ENCODE measurements at places on chromosomes 16 and 17.

DNA sequence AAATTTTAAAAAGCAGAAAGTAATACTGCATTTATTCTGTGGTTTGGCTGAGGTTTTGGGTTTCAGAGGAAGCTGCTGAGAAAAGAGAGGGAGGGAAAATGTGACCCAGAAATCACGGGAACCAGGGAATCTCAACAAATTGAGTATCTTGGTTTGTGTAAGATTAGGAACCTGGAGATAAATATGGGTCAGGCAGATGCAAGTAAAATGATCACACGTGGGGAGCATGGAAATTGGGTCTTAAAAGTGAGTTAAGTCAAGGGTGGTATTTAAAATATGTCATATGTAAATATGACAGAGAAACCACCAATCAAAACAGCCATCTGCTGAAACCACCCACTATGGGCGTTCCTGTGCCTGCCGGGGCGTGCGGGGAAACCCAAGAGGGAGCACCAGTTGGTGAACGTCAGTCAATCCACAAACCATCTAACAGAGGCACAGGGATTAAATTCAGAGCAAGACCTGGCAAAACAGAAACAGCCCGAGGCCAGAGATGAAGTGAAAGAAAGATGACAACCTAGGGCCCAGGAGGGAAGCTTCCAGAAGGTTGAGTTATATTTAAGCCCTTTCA, 33.4 kb downstream of the CDH13 start:
- no peak for DNase-seq

DNA sequence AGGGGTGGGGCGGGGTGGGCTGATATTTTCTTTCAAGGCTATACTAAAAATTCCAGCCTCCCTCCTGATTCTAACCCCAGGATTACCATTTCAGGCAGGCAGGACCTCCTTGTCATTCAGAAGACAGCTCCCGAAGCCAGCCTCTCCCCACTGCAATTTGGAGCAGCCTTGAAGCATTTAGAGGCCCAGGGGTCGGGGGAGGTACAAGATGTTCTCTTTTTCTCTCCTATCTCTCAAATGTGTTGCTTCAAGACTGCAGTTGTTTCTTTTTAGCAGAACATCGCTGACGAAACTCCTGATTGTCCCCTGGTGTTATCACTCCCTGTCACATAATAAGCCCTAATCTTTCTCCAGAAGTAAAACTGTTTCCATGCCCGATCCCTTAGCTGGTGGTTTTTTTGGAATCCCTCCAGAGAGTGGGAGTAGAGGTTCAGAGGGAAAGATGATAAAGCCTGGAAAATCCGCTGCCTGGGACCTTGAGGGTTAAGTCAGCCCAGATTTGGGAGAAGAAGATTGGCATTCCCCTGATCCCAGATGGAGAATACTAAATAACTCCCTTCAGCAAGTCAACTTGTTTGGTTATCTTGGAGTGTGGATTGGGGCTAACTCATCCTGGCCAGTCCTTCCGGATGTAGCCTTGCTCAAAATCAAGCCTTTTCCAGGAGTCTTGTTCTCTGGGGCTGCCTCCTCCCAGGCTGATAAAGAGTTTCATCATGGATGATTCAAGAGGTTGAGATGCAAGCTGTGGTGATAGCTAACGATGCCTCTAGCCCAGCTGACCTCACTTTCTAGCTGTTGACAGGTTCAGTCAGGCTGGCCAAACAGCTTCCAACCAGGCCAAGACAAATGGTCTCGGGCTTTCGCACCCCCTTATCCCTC, 71.3 kb downstream of the SOX9 start:
- peak; percentile 20 for DNase-seq

DNA sequence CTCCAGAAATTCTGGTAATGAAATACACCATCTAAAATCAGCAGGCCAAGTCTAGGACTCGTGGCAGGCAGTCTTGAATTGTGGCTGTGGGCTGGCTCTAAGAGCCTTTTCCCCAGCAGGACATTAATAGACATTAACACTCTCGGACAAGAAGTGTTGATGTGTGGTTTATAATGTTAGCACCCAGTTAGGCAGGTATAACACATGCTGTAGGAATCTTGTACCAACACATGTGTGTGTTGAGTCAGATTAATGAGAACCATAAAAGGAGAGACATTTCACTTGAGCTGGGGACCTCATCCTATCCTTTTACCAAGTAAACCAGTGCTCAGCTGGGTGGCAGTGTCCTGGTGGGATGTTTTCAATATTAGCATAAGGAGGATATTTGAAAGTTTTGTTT, 264.5 kb downstream of the FTO start:
- no peak for DNase-seq

GRCh38 chr16:11499295-11500089, 87.2 kb downstream of the LITAF start:
- DNase-seq: peak; percentile 30

DNA sequence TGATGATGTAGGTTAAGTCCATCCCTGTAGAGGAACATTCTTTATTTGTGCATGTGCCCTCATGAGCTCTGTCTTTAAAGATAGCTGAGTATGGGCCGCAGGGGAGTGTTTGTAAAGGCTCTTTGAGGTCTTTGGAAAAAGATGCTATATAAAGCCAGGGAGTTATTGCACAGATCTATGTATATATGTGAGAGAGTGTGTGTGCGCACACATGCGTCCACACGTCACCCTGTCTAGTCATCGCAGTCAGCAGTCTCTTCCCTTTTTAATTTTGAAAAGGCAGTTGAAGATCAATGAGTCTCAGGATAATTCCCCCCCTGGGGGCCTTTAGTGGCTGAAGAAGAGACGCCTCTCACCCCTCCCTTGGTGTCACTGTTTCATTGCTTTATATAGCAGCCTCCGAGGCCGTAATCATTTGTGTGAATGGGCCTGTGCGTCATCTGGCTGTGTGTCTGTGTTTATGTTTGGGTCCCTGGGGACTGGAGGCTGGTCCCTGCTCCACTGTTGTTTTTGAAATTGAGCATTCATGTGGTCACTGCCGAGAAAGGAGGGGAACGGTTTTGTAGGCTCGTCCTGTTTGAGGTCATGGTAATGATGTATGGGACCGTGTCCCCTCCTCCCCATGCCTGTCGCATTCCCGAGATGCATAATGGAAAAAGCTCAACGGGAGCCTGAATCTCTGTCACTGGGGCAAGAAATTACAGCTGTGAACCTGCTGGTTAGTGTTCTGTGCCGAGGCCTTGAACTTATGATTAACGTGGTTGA, 143.9 kb downstream of the SNX29 start:
- DNase-seq: no peak

DNA sequence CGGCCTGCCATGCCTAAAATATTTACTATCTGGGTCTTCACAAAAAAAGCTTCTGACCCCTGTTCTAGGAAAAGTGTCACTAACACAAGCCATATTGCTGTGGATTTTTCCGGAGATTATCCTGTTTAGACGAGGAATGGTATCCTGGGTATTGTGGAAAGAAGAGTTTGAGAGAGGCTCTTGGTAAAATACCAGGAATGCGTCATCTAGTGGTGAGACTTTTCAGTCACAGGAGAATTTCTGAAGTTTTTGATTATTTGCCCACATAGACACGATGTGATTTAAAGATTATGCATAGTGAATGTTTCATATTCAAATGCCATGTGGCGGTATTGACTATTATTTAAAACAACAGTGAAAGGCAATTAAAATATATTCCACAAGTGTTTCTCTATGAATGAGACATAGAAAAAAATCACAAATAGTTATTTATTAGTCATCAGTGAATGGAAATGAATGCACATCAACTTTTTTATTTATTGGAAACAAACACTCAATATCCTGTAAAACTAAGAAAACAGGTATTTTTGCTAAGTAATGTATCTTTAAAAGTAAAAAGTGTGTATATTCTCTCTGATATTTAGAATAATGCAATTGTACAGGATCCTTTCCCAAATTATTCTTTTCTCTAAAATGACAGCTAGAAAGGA, 7.8 kb downstream of the KRT28 start:
- DNase-seq: peak; percentile 17

DNA sequence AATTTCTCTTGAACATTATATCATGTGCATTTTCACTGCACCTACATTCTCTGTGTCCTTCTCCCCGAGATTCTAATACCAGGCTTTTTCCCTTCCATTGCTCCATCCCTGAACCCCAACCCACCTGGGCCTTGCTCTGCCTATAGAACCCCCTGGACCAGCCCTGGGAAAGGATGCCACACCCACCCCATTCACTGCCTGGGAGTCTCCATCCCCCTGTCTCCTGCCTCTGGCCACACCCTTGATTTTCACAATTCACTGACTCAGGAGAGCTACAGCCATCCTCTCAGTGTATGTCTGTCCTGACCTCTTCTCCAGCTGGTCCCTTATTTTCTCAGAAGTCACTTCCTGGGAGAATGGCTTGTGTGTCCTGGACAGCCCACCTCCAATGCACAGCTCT, 27.9 kb upstream of the NGFR start:
- no peak for DNase-seq

GRCh38 chr16:77890075-77890474, 101.7 kb downstream of the VAT1L start:
- no peak for DNase-seq

GRCh38 chr16:84031556-84031955, 11.0 kb downstream of the SLC38A8 start:
- DNase-seq: no peak
